ENCODE measurements at places on chromosomes 7 and 10. TPM values are rescaled to one million over a fixed set of nuclear protein-coding genes. Genes with fewer than 3 reads are reported as not detected.

DNA sequence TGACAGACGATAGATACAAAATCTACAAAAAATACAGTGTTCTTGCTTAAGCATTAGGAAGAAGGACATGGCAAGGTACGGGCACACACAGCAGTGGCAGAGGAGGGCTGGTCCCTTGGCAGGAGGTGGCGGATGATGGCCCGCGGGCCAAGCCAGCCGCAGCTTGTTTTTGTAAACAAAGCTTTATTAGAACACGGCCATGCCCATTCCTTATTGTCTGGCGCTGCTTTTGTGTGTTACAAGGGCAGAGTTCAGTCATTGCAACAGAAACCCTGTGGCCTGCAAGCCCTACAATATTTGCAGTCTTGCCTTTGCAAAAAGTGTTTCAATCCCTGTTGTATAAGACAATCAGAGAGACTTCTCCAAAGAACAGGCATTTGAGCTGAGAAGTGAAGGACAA is 30.7 kb downstream of the FGFR2 start:
- no peaks in the 10 kb centered on the region for H3K36me3 ChIP-seq
- H3K27me3 ChIP-seq = no peaks in the 10 kb centered on the region
- no peak overlapping the region for H3K4me3 ChIP-seq

GRCh38 chr10:86698207-86698940 is 30.1 kb downstream of the LDB3 start:
- no peaks in the 10 kb centered on the region for H3K4me1 ChIP-seq
- no peaks in the 10 kb centered on the region for H3K36me3 ChIP-seq
- no peak for DNase-seq
- H3K4me3 ChIP-seq = no peak overlapping the region

GRCh38 chr10:13165177-13165576 is 3.8 kb downstream of the MCM10 start:
- no peak for DNase-seq
- H3K4me1 ChIP-seq = peaks cover 12% of the 10 kb centered on the region
- no peak overlapping the region for H3K4me3 ChIP-seq

DNA sequence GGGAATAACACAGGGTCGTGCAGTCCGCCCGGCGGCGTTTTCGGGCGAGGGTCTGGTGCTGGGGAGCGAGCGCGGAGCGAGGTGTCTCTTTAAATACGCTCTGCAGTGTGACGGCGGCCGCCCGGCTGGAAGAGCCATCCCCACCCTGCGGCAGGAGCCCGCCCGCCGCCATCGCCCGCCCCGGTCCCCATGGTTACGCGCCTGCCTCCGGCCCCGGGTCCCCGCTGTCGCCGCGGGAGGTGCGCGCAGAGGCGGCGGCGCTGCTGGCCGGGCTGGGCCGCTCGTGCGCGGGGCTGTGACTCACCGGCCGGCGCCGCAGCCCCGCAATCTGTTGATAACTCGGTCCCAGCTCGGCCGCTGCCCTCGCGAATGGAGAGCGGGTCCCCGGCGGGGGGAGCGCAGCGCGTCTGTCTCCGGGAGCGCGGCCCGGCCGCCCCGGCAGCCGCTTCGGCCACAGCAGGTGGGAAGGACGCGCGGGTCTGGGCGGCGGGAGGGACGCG is at the start of gene ADGRA1:
TSS of gene ADGRA1 (plus strand) at position 246 of the 500 bp plus-strand sequence. CDS start 986 bp downstream, outside the sequence.
- H3K27me3 ChIP-seq = peaks cover 13% of the 10 kb centered on the region
- no peaks in the 10 kb centered on the region for H3K36me3 ChIP-seq
- no peak within 1 kb of the TSS for H3K27ac ChIP-seq
- no peak within 1 kb of the TSS for H3K4me3 ChIP-seq

- peak; percentile 30 for DNase-seq
- peaks cover 6% of the 10 kb centered on the region for H3K27me3 ChIP-seq
- H3K4me1 ChIP-seq = no peaks in the 10 kb centered on the region
These were observed 11.6 kb upstream of the FFAR4 start for GRCh38 chr10:93554760-93555432.

DNA sequence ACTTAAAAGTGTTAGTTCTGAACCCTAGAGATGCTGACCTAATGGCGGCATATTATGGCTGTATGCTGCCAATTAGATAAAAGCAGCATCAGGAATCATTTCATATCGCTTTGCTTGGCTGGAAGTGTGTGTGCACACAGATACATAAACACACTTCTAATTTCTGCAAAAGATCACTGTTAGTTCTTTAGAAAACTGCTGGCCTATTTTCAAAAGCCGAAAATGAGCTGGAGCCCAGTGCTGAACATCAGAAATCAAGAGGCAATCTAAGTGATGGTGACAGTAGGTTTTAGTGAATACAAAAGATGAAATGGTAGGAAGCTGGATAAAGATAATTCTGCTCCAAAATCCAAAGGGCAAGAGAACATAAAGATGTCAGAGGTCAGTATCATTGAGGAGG is 745.8 kb upstream of the LRRTM3 start:
- H3K4me3 ChIP-seq = no peak overlapping the region
- DNase-seq = no peak

GRCh38 chr7:94332571-94332970 is 62.1 kb upstream of the COL1A2 start:
- no peak overlapping the region for H3K4me3 ChIP-seq
- H3K4me1 ChIP-seq = no peaks in the 10 kb centered on the region
- DNase-seq = no peak
- no peaks in the 10 kb centered on the region for H3K36me3 ChIP-seq
- no peaks in the 10 kb centered on the region for H3K27me3 ChIP-seq

GRCh38 chr7:111770116-111770515 is 207.8 kb upstream of the IMMP2L start:
- no peak overlapping the region for H3K27ac ChIP-seq
- H3K4me1 ChIP-seq = no peaks in the 10 kb centered on the region
- no peaks in the 10 kb centered on the region for H3K27me3 ChIP-seq
- H3K36me3 ChIP-seq = no peaks in the 10 kb centered on the region
- H3K4me3 ChIP-seq = no peak overlapping the region
- no peak for DNase-seq

- H3K27me3 ChIP-seq = no peaks in the 10 kb centered on the region
- no peaks in the 10 kb centered on the region for H3K36me3 ChIP-seq
- H3K4me3 ChIP-seq = no peak overlapping the region
- DNase-seq = no peak
- H3K27ac ChIP-seq = no peak overlapping the region
These were observed 7.9 kb downstream of the FAM13C start for GRCh38 chr10:59354434-59354833.

DNA sequence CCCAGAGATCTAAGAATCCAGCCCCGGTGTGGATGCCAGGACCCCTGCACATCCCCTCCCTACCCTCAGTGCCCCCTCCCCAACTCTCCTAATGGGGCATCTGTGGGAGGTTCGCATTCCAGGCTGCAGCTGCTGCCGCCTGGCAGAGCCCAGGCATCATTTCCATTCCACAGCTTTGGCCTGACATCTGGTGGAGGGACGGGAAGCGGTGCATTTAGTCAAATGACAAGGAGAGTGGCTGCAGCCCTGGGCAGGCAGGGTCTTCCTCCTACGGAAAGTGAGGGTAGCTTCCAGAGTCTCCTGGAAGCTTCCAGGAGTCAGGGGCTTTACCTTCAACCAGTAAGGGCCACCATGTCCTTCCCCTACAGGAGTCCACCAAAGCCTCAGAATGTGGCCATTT is 30.8 kb downstream of the PRLHR start:
- H3K4me1 ChIP-seq = peaks cover 12% of the 10 kb centered on the region
- no peak for DNase-seq
- no peaks in the 10 kb centered on the region for H3K36me3 ChIP-seq
- H3K27me3 ChIP-seq = no peaks in the 10 kb centered on the region

GRCh38 chr7:80635998-80636397 is 2.4 kb upstream of the CD36 start:
- H3K27ac ChIP-seq = no peak overlapping the region
- no peak for DNase-seq
- no peaks in the 10 kb centered on the region for H3K27me3 ChIP-seq
- no peak overlapping the region for H3K4me3 ChIP-seq
- no peaks in the 10 kb centered on the region for H3K36me3 ChIP-seq

DNA sequence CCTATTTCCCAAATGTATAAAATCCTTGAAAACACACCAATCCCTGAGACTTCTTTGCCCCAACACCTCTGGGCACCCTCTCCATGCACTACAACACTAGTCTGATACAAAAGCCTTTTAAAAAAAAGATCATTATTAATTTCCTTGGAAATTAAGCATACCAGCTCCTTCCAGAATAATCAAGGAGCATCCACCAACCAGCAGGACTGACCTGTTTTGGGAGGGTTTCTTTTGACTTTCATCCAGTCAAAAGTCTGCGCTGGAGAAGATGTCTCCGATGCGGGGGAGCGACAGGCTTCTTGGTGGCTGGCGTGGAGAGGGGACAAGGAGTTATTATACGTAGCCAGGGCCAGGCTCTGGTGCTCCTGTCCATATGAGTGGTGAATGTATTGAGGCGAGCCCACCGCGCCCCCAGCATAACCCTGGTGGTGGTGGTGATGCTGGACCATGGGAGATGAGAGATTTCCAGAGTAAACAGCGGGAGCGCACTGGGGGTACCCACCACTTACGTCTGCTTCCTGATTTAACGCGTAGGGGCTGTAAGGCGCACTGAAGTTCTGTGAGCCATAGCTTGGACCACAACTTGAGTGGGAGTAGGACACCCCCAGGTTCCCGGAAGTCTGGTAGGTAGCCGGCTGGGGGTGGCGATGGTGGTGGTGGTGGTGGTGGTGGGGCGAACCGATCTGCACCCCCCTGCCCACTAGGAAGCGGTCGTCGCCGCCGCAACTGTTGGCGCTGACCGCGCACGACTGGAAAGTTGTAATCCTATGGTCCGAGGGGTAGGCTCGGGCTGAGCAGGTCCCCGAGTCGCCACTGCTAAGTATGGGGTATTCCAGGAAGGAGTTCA is 527 bp downstream of the HOXA1 start:
- no peaks in the 10 kb centered on the region for H3K36me3 ChIP-seq
- no peak overlapping the region for H3K27ac ChIP-seq
- peaks cover 77% of the 10 kb centered on the region for H3K27me3 ChIP-seq
- no peak for DNase-seq
- peaks cover 43% of the 10 kb centered on the region for H3K4me1 ChIP-seq

The SAMD9L gene
- 7.9 TPM for total RNA-seq

The OGDHL gene
- total RNA-seq = not detected

The CPA5 gene
- total RNA-seq = not detected
